Anterior cingulate cortex (tissue), 58 donors: ENCODE measurements at places on chromosomes 5 and 9.

- no peak for DNase-seq
These were observed 97.8 kb upstream of the SLC44A1 start for GRCh38 chr9:105146677-105147076.

GRCh38 chr5:116176121-116176520, 91.3 kb downstream of the COMMD10 start:
- no peak for DNase-seq

GRCh38 chr5:23089286-23089685, 236.1 kb upstream of the CDH12 start:
- DNase-seq = peak; percentile 4

DNA sequence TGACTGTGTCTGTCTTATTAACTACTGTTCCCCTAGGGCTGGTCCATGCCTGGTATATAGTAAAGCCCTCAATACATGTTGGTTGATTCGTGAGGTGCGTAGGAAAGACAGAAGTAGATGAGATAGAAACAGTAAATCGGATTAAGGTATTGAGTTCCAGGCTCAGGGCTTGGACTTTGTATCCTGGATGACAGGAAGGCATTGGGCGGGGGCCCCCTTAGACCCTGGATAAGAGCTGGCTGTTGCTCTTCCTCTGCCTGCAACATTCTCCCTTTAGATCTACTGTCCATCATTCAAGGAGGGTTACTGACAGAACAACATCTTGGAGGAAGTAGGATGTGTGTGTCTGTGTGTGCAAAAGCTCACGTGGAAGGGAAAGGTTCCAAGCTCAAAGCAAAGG, 31.2 kb upstream of the CTNNA1 start:
- no peak for DNase-seq

GRCh38 chr9:134509281-134509680, 132.3 kb upstream of the COL5A1 start:
- no peak for DNase-seq

GRCh38 chr9:7490317-7491108, 309.1 kb downstream of the DMAC1 start:
- no peak for DNase-seq

GRCh38 chr9:136011703-136012496, 50.7 kb upstream of the UBAC1 start:
- DNase-seq = no peak

GRCh38 chr9:86098824-86099700, at the start of gene GOLM1:
TSS of gene GOLM1 (minus strand) at chr9:86099558. CDS start at chr9:86079320, 20,238 bp downstream.
- DNase-seq = no peak

GRCh38 chr5:158487664-158488063, 612.1 kb downstream of the EBF1 start:
- no peak for DNase-seq

- DNase-seq = no peak
These were observed 19.3 kb upstream of the CAMSAP1 start for GRCh38 chr9:135926402-135927194.

GRCh38 chr5:117488976-117489500, 914.4 kb upstream of the SEMA6A start:
- no peak for DNase-seq

DNA sequence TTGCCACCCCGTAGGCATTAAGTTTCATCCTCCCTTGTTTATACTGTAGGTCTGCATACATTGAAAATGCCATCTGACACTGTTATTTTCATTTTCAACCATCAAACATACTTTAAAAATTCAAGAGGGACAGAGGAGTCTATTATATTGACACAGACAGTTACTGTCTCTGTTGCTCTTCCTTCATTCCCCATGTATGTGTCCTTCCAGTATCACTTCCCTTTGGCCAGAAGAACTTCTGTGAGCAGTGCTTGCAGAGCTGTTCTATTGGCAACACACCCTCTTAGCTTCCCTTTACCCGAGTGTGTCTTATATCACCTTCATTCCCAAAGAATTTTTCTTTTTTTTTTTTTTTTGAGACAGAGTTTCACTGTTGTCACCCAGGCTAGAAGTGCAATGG, 42.8 kb downstream of the RASGEF1C start:
- DNase-seq = no peak

- DNase-seq = no peak
These were observed 210.1 kb downstream of the ZNF608 start for GRCh38 chr5:124536333-124536732.

- no peak for DNase-seq
These were observed 37.4 kb downstream of the TTLL11 start for GRCh38 chr9:122055701-122056100.

DNA sequence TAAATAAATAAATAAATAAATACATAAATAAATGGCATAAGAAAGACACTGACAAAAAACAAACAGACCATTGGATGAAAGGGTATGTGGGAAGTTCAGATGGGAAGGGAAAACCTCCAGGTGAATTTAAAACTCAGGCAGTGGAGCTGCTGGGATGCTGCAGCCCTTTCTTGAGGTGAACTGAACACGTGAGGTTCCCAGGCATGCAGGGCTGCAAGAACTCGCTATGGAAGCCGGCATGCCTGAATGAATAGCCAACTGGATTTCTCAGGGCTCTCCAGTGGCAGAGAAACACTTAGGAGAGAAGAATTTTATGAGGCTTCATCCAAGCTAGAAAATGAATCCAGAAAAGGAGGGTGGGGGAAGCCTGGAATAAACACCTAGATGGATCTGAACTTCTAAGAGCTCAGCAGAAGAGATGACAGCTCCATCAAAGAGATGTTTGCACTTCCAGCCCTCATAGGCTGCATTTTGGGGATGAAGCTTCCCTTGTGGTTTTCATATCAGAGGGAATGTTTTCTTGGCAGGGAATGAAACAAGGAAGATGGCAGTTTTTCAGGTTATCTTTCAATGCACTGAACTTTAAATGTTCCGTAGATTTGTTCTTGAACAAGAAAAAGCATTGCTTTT, 224.2 kb upstream of the DAP start:
- no peak for DNase-seq

- no peak for DNase-seq
These were observed 1.3 kb upstream of the ACTL7A start for GRCh38 chr9:108860764-108861163.

DNA sequence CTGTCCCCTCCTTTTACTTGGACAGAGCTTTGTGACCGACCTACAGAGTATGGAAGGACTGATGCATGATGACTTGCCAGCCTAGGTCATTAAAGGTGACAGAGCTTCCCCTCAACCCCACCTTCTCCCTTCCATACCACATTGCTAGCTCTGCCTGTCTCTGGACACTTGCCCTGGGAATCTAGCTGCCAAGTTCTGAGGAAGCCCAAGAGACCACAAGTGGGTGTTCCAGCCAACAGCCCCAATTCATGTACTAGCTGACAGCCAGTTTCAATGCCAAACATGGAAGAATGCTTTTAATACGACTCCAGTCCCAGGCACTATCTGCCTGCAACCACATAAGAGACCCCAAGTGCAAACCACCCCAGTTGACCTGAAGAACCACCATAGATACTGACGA, 477.1 kb downstream of the SPOCK1 start:
- no peak for DNase-seq

DNA sequence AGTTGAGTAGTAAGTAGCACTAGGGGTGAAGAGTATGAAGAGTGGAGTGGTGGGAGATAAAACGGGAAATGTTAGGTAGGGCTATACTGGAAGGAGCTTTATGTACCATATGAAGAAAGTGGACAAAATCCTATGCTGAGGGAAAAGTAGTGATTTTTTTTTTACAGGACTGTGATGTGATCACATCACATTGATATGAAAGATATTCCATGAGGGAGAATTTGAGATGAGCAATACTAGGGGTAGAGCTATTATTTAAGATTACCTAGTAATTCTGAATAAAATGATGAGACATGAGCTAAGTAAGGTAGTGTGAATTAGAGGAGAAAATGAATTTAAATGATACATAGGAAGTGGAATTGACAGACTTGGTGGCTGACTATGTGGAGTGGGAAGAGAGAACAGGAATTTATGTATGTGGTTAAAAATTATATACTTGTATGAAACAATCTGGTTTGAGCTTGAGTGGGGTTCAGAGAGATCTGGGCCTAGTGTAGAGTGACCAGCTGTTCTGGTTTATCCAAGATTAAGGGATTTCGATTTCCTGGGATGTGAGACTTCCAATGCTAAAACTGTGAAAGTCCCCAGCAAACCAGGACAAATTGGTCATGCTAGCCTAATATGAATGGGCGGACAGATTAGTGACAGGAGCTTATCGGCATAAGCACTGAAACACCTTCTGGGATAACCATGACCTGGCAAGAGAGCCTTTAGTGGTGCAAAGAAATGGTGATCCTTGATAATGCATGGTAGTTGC, 29.3 kb upstream of the STOM start:
- DNase-seq = no peak
